ENCODE measurements at places on chromosomes 3 and 15.

DNA sequence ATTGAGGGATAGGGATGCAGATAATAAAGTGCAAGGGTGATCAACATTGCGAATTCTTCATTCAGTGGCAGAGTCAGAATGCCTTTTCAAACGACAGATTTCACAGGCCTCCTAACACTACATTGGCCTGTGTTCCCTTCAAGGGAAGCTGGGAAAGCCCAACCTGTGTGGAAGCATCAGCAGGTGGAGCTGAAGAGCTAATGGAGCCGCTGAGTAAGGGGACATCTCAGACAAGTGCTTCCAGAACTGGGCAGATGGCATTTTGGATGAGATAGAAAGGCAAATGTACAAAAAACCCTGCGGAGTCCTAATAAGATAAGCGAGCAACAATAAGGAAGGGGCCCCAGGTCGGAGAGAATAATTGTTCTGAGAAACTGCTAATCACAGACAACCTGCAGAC is 8.5 kb upstream of the SLC24A5 start:
- no peaks in the 10 kb centered on the region for H3K4me1 ChIP-seq
- H3K27me3 ChIP-seq = peaks cover 30% of the 10 kb centered on the region
- no peak overlapping the region for H3K27ac ChIP-seq
- no peaks in the 10 kb centered on the region for H3K36me3 ChIP-seq
- H3K4me3 ChIP-seq = no peak overlapping the region
- DNase-seq = no peak

- no peak overlapping the region for H3K4me3 ChIP-seq
- H3K4me1 ChIP-seq = no peaks in the 10 kb centered on the region
- no peak for DNase-seq
- H3K27ac ChIP-seq = no peak overlapping the region
Observed at GRCh38 chr15:47570451-47570850, 146.9 kb upstream of the SEMA6D start.

DNA sequence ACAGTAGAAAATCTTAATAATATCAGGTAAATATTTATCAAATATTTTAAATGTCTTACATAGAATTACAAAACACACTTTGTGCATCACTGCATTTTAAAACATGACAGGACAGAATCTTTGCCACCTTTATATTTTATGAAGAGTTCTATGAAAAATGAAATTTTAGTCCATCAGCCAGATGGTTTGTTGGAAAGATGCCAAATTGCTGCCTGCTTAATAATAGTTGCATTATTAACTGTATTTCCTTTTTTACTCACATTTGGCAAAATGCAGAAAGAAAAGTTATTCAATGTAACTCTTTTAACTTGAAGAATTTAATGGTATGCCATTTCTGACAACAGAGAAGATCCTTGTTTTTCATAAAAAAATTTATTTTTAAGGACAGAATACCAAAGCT is 1271.6 kb downstream of the NSUN3 start:
- H3K4me1 ChIP-seq = no peaks in the 10 kb centered on the region
- H3K4me3 ChIP-seq = no peak overlapping the region
- DNase-seq = no peak
- no peaks in the 10 kb centered on the region for H3K36me3 ChIP-seq
- no peaks in the 10 kb centered on the region for H3K27me3 ChIP-seq

DNA sequence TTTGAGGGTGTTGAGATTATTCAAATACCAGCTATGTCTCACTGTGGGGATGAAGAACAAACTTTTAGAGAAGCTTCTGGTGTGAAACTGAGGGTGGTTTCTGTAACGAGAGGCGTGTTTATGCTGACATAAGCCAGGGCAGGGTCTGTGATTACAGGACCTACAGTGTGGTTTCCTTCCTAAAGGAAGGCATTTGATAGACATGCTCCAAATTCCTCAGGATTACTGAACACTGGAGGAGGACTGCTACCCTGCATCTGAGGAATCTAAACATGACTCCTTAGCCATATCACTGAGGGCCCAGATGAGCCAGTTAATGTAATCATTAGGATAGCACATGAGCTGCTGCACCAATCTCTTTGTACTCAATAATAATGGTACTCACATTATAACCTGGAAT is 328.4 kb upstream of the UMPS start:
- H3K36me3 ChIP-seq = no peaks in the 10 kb centered on the region

DNA sequence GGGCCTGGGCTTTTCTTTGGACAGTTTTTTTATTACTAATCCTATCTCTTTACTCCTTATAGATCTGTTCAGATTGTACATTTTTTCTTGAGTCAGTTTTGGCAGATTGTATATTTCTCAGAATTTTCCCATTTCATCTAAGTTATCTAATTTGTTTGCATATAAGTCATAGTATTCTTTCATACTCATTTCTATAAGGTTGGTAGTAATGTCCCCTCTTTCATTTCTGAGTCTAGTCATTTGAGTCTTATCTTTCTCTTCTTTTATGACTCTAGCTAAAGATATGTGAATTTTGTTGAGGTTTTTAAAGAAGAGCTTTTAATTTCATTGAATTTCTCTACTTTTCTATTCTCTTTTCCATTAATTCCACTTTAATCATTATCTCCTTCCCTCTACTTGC is 27.2 kb downstream of the TRPM1 start:
- DNase-seq = no peak
- H3K27me3 ChIP-seq = peaks cover 30% of the 10 kb centered on the region
- no peak overlapping the region for H3K27ac ChIP-seq
- H3K4me1 ChIP-seq = no peaks in the 10 kb centered on the region
